Right atrium auricular region (tissue), 2 donors: ENCODE measurements at places on chromosomes 1 and 21.

DNA sequence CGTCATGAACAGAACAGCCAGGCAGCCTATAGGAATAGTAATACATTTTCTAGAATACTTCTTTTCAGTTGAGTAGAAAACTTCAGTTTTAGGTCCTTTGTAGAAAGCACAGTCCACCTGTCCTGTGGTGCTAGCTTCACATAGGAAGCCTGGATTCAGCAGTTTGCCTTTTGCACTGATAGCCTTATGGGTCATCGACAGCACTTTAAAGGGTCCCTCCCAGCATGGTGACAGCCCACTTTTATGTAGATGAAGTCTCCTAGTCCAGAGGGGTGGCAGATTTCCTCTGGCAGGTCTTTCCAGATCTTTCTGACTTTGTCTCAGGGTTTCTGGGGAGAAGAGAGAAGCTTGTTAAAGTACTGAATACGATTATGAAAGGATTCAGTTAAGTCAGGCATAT is 161.4 kb upstream of the TNR start:
- DNase-seq, result no peak

GRCh38 chr1:170545476-170545875 is 13.5 kb downstream of the GORAB start:
- DNase-seq, result no peak

DNA sequence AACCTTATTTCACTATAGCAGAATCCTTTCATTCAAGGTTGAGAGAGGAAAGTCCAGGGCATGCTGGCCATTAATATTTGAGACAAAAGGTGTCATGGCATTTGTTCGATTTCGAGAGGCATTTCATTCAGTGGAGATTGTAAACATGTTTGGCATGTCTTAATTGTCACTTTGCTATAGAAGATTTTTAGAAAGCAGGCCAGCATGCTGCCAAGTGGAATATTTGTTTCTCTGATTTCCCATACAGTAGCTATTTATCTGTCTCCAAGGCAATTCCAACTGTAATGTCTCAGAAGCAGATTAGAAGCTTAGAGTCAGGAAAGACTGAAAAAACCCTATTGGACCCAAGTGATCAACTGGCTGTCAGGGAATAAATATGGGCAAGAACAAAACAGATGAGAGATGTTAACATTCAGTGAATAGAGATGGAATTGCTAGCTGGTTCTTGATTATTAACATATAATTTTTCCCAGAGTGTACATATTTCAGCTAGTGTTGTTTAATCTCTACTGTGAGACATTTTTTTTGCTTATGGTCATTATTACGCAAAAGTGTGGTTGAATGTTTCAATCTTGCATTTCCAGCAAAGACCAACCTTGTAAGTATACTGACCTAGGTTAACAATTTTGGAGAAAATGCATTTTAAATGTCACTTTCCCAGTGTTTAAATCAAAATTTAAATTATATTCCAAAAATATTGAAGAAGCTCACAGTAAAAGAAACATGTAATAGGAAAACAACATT is 174.6 kb downstream of the KCNK2 start:
- DNase-seq, result no peak

DNA sequence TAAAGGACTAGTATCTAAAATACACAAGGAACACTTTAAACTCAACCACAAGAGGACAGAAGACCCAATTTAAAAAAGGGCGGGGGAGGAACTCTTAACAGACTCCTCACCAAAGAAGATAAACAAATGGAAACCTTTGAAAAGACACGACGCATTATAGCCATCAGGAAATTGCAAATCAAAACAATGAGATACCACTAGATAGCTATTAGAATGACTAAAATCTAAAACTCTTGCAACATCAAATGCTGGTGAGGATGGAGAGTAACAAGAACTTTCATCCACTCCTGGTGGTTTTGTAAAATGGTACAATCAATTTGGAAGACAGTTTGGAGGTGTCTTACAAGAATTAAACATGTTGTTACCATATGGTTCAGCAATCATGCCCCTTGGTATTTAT is 708.2 kb downstream of the BRINP3 start:
- no peak for DNase-seq

DNA sequence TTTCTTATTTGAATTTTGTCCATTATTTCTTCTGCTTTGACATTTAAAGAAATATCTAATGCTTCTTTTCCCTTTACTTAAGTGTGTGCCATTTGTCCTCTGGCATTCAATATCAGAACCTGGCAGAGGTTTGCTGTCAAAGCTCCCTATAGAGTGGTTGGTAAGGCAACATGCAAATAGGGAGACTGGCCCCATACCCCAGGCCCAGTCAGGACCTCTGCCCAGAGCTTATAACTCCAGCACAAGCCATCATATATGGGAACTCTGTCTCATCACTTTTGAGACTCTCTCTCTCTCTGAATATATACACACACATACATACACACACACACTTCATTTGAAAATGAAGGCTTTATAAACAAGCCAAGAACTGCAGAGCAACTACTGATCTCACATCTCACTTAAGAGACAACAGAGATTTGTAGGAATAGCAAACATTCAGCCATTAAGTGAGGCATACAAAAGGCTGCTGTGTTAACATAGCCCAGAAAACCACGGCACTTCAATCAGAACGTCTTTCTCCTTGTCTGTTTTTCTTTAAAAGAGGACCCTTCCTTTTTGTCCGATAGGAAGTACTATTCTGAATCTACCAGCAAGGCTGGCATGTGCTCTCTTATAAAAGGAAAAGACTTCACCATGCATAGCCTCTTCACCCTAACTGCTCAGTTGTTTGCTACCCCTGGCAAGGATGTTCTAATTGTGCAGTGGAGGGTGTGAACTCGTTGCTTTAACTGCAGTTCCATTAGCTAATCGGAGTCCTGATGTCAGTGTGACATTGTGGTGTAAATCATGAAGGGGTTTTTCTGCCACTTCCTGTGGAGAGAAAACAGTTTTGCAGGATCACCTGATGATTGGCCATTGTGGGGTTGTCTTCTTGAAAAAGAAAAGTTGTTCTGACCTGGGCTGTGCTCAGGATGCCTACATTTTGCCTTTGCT is 101.7 kb downstream of the NR5A2 start:
- DNase-seq, result no peak

- no peak for DNase-seq
These were observed 85.2 kb downstream of the BEND5 start for GRCh38 chr1:48691429-48692001.

DNA sequence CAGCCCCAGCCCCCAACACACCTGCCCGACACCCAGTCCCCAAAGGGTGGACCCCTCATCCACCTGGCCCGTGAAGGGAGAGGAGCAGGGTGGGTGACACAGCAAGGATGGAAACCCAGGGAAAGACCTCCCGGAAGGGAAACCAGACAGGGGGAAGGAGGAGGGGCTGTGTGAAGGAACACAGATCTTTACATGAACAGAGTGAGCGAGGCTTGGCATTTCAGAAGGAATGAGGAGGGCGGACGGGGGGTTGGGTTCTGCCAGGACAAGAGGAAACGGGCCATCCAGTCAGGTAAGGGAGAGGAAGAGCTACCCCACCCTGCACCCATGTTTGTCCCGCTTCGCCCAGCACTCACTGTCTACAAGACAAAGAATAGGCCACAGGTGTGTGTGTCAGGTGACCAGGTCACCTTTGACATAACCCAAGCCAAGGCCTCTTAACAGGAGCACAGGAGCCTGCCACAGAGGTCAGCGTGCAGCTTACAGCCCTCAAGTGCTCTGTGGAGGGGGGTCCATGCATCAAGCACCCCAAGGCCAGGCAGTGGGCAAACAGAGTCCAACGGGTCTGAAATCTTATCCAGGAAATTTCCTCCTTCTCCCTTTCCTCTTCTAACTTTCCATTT is 18.0 kb upstream of the PRDM15 start:
- no peak for DNase-seq

DNA sequence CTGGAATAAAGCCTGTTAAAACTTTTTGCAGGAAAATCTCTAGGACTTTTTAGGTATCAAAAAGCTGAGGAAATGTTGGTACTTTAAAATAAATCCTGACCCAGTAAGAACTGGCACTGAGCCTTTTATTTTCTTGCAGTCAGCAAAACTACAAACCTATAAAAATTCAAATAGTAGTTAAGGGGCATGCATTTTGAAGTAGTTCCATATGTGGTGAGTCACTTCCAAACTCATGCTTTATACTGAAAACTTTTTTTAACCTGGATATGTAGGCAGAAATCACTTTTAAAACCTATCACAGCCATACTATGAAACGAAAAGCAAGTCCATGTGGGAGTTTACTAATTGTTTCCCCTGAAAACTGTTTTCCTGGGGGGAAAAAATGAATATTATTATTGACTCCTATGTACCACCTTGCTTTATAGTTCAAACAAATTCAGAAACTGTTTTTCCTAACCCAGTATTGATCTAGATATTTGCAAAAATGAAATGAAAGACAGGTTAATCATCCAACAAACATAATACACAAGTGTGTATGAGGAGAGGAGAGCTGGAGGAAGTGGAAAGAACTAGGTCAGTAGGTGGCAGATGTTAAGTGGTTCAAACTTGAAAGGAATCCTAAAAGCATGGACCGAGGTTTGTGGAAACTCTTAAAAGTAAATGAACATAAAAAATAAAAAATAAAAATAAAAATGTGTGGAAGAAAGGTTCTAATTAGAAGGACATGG is 30.5 kb downstream of the NRIP1 start:
- DNase-seq, result no peak

GRCh38 chr1:221886743-221887414 is 145.0 kb upstream of the DUSP10 start:
- peak; percentile 82 for DNase-seq

- DNase-seq, result no peak
These were observed 35.0 kb upstream of the TMEM61 start for GRCh38 chr1:54945393-54945936.
